ENCODE measurements at places on chromosomes 5 and 9. TPM values are rescaled to one million over a fixed set of nuclear protein-coding genes. Genes with fewer than 3 reads are reported as not detected.

DNA sequence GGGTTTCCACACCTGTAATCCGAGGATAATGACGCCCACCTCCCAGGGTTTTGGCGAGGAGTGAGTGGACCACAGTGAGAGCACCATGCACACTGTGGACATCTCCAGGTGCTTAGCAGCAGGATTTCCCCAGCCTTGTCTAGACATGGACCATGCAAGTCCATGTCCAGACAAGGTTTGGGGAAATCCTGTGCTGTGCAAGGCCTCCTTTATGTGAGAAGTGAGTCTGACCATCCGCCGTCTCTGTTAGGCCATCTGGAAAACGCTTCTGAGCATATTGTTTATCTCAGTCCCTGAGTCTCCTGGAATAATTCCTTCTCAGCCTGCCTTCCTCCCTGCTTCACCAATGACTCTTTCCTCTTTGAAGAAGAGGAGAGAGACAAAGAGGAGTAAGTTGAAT is 26.2 kb upstream of the TNFAIP8 start:
- no peaks in the 10 kb centered on the region for H3K27me3 ChIP-seq
- H3K36me3 ChIP-seq = no peaks in the 10 kb centered on the region
- DNase-seq = no peak
- no peaks in the 10 kb centered on the region for H3K4me1 ChIP-seq
- H3K4me3 ChIP-seq = no peak overlapping the region

The SPINK6 gene
- total RNA-seq = not detected

- no peak overlapping the region for H3K27ac ChIP-seq
- H3K4me1 ChIP-seq = peaks cover 22% of the 10 kb centered on the region
- no peaks in the 10 kb centered on the region for H3K36me3 ChIP-seq
These were observed 313.1 kb upstream of the CLINT1 start for GRCh38 chr5:158172005-158172404.

- H3K27ac ChIP-seq = no peak overlapping the region
- peaks cover 13% of the 10 kb centered on the region for H3K36me3 ChIP-seq
- peaks cover 16% of the 10 kb centered on the region for H3K4me1 ChIP-seq
- H3K27me3 ChIP-seq = no peaks in the 10 kb centered on the region
- DNase-seq = no peak
These were observed 79.5 kb downstream of the MVB12B start for GRCh38 chr9:126406075-126406667.

DNA sequence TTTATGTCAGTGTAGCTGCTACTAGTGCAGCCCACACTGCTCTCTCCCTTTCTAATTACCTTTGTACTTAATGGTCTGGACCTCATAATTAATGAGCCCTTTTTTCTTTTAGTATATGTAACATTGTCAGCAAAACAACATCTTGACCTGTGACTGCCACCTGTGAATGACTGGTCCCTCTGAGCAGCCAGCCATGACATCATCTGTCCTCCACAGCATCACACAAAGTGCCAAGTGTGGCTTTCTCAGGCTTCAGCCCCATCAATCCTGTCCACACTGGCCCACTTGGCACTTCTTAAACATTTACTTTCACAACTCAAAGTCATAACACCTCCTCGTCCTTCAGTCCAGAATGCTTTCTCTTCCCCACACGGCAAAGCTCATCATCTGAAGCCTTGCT is 104.7 kb downstream of the GPR21 start:
- H3K4me1 ChIP-seq = no peaks in the 10 kb centered on the region
- no peak for DNase-seq
- H3K27me3 ChIP-seq = no peaks in the 10 kb centered on the region
- H3K27ac ChIP-seq = no peak overlapping the region

DNA sequence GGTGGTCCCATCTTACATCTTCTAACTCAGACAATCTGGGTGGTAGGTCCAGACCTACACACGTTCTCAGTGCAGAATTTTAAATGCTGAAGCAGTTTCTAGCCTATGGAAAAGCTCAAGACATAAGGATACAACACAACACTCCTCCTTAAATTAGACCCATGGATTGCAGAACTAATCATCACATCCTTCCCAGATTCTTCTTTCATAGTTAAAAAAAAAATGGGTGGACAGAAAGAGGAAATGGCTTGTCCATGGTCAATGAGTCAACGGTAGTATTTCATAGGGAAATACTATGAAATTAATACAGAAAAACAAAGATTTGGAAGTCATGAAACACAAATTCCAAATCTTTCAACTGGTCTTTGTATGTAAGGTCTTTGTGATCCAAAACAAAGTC is 106.9 kb downstream of the PAPPA start:
- H3K27ac ChIP-seq = no peak overlapping the region
- DNase-seq = no peak
- no peaks in the 10 kb centered on the region for H3K4me1 ChIP-seq
- H3K4me3 ChIP-seq = no peak overlapping the region

GRCh38 chr9:100394816-100395215 is 32.1 kb upstream of the MSANTD3 start:
- no peaks in the 10 kb centered on the region for H3K36me3 ChIP-seq
- no peaks in the 10 kb centered on the region for H3K4me1 ChIP-seq
- H3K27ac ChIP-seq = no peak overlapping the region
- no peak overlapping the region for H3K4me3 ChIP-seq

GRCh38 chr9:116383133-116383532 is 229.5 kb downstream of the PAPPA start:
- no peak overlapping the region for H3K27ac ChIP-seq
- no peak overlapping the region for H3K4me3 ChIP-seq
- no peaks in the 10 kb centered on the region for H3K36me3 ChIP-seq
- no peak for DNase-seq
- no peaks in the 10 kb centered on the region for H3K4me1 ChIP-seq
- H3K27me3 ChIP-seq = no peaks in the 10 kb centered on the region

DNA sequence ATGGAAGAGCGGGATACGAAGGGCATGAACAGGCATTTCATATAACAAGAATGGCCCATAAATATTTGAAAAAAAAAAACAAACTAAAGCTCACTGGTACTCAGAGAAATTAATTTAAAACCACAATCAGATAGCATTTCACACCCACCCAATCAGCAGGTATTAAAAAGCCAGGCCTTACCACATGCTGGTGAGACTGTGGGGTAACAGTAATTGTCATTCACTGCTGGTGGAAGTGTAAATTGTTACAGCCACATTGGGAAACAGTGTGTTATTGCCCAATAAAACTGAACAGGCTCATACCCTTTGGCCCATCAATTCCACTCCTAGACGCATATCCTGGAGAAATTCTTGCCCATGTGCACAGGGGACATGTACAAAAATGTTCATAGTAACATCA is 66.0 kb downstream of the PLAC8L1 start:
- H3K4me3 ChIP-seq = no peak overlapping the region
- no peaks in the 10 kb centered on the region for H3K4me1 ChIP-seq
- no peak overlapping the region for H3K27ac ChIP-seq
- no peaks in the 10 kb centered on the region for H3K36me3 ChIP-seq
- no peaks in the 10 kb centered on the region for H3K27me3 ChIP-seq

GRCh38 chr9:69466151-69466550 is 141.1 kb downstream of the ENTREP1 start:
- peaks cover 13% of the 10 kb centered on the region for H3K4me1 ChIP-seq
- no peak for DNase-seq
- no peaks in the 10 kb centered on the region for H3K36me3 ChIP-seq
- H3K27me3 ChIP-seq = no peaks in the 10 kb centered on the region
- H3K4me3 ChIP-seq = no peak overlapping the region

DNA sequence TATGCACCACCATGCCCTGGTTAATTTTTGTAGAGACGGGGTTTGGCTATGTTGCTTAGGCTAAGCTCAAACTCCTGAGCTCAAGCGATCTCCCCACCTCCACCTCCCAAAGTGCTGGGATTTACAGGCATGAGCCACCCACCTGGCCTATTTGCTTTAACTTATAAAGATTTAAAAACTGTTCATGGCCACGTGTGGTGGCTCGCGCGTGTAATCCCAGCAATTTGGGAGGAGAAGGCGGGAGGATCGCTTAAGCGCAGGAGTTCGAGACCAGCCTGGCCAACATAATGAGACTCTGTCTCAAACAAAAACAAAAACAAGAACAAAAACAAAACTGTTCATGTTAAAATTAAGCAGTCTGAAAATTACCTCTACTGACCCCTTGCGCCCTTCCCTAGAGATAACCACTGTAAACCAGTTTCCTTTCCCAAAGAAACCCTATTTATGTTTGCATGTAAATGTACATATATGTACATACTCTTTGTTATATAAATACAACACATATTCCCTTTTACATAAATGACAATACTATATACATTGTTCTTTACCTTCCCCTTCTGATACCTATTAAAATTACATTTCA is 1.5 kb downstream of the AK6 start:
- H3K36me3 ChIP-seq = peaks cover 2% of the 10 kb centered on the region
- no peak overlapping the region for H3K4me3 ChIP-seq
- no peak for DNase-seq
- H3K27me3 ChIP-seq = no peaks in the 10 kb centered on the region
- no peak overlapping the region for H3K27ac ChIP-seq

- no peak for DNase-seq
- H3K27me3 ChIP-seq = no peaks in the 10 kb centered on the region
- no peak overlapping the region for H3K27ac ChIP-seq
- no peak overlapping the region for H3K4me3 ChIP-seq
- peaks cover 9% of the 10 kb centered on the region for H3K36me3 ChIP-seq
These were observed 8.1 kb downstream of the CATSPER3 start for GRCh38 chr5:134975843-134976242.

- H3K4me3 ChIP-seq = no peak overlapping the region
- H3K27me3 ChIP-seq = no peaks in the 10 kb centered on the region
- H3K36me3 ChIP-seq = no peaks in the 10 kb centered on the region
These were observed 52.2 kb downstream of the DROSHA start for GRCh38 chr5:31479706-31480105.

DNA sequence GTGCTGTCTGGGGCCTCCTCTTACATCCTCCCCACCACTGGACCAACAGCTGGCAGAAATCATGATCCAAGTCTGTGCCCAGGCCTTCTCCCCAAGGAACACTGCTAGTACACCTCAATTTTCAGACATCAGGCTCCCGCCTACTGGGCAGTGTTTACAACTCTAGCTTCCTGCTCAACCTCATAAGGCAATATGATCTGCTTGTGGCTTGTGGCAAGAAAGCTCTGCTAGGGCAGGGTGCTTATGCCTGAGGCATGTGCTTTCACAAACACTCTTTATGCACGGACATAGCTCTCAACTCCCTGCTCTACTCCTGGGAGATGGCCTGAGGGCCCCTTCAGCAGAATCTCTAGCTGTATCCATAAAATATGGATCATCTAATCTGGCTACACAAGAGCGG is 32.5 kb downstream of the SH3TC2 start:
- no peak overlapping the region for H3K27ac ChIP-seq
- peaks cover 14% of the 10 kb centered on the region for H3K36me3 ChIP-seq
- H3K4me3 ChIP-seq = no peak overlapping the region
- no peaks in the 10 kb centered on the region for H3K27me3 ChIP-seq

The SH3TC2 gene
- total RNA-seq = 13.1 TPM

- H3K27me3 ChIP-seq = no peaks in the 10 kb centered on the region
- no peak overlapping the region for H3K27ac ChIP-seq
- H3K36me3 ChIP-seq = no peaks in the 10 kb centered on the region
- H3K4me1 ChIP-seq = no peaks in the 10 kb centered on the region
- no peak overlapping the region for H3K4me3 ChIP-seq
- DNase-seq = no peak
These were observed 81.4 kb downstream of the SPATA31C2 start for GRCh38 chr9:88056876-88057275.

The MCTP1 gene
- 5.8 TPM for total RNA-seq

DNA sequence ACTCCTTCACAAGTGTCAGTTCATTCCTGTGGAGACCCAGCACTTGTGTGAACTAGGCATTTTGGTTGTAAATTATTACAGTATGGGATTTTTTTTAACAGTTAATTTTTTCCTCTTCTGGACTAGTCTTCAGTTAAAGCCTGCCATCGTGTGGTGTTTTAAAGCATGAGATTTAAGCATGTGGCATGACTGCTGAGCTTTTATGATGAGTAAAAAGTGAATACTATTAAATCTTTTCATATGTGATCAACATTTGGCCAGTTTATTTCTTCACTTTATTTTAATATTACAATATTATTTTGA is 25.0 kb downstream of the LMNB1 start:
- H3K27ac ChIP-seq = no peak overlapping the region
- H3K4me3 ChIP-seq = no peak overlapping the region
- no peak for DNase-seq
- H3K4me1 ChIP-seq = no peaks in the 10 kb centered on the region

The SCGB3A2 gene
- not detected for total RNA-seq

DNA sequence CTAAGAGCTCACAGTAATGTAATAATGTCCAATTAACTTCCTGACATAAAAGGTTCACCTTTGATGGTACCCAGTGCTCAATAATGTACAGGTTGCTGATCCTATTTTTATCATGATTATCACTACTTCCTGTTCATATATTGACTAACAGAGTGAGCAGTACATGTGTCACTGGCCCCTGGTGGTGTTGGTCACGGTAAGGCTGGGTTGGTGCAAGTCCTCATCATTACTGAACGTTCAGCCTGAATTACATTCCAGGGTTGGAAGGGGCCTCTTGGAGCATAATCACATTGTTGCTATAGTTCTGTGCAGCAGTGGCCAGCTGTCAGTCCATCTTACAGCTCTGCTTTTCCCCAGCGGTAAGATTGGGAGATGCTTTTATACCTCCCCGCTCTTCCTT is 24.2 kb upstream of the CKMT2 start:
- no peaks in the 10 kb centered on the region for H3K27me3 ChIP-seq
- no peak overlapping the region for H3K4me3 ChIP-seq
- no peaks in the 10 kb centered on the region for H3K36me3 ChIP-seq
- no peaks in the 10 kb centered on the region for H3K4me1 ChIP-seq
- no peak overlapping the region for H3K27ac ChIP-seq

DNA sequence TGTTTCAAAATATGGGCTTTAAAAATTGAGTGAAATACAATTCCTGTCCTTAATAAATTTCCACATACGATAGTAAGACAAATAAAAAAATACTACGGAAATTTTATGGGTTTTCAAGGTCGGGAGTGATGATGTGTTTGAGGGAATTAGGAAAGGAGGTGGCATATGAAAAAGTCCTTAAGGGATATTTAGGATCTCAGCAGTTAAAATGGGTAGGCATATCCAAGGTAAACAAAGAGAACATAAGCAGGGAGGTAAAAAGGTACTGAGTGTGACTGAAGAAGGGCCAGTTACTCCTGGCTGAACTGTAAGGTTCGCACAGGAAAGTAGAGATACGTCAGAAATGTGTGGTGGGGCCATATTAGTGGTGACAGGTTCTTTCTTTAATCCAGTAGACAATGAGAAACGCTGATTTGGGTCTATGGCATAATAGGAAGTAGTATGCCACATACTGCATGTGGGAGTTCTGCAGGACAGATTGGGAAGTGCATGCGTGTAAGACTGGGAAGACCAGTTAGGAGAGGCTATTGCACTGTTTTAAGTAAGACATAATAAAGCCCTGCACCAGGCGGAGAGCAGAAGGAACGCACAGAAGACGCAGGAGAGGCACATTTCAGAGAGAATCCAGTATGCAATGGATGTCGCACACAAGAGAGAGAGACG is 937 bp upstream of the HMGCR start:
- H3K4me1 ChIP-seq = peaks cover 24% of the 10 kb centered on the region
- no peaks in the 10 kb centered on the region for H3K27me3 ChIP-seq
- H3K27ac ChIP-seq = peak overlapping the region; percentile 66
- peak; percentile 24 for DNase-seq
- H3K4me3 ChIP-seq = peak overlapping the region; percentile 72
- H3K36me3 ChIP-seq = no peaks in the 10 kb centered on the region

The PFDN1 gene
- 66.2 TPM for total RNA-seq

GRCh38 chr9:130940693-130941576 is 1.9 kb upstream of the FIBCD1 start:
- H3K27ac ChIP-seq = no peak overlapping the region
- no peaks in the 10 kb centered on the region for H3K36me3 ChIP-seq
- H3K27me3 ChIP-seq = peaks cover 72% of the 10 kb centered on the region
- no peak overlapping the region for H3K4me3 ChIP-seq
- DNase-seq = peak; percentile 73

- H3K27ac ChIP-seq = peak overlapping the region; percentile 29
- peaks cover 5% of the 10 kb centered on the region for H3K4me1 ChIP-seq
- H3K4me3 ChIP-seq = peak overlapping the region; percentile 52
- DNase-seq = no peak
- no peaks in the 10 kb centered on the region for H3K36me3 ChIP-seq
These were observed 5.0 kb upstream of the IRX4 start for GRCh38 chr5:1887588-1888360.

Data from heart right ventricle (tissue), 16 donors.